ENCODE measurements at places on chromosomes 4 and X.

DNA sequence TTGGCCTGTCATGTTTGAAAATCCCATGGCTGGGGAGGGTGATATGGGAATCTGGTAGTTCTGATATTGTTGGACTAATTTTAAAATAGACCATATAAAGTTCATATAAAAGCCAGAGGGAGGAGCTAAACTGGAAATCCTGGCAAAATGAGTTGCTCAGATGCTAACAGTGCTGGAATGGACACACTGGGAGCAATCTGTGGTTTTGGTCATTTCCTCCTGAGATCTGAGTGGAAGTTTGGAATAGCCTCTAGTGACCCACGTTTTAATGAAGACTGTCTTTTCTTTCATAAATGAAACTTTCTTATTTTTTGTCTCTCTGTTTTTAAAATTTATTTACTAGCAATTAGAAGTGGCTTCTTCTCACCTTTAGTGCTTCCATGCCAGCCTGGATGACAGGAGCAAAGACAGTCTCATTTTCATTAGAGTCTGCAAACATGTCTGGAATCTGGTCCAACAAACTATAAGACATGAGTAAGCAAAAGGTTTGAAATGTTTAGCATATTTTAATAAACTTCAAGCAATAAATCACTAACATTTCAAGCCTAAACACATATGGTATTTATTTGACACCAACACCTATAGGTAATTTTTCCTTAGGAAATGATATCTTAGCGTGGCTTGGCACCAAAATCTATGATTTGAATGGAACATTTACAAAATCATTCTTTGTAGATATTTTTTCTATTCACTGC is 66.6 kb downstream of the METTL14 start:
- no peak for DNase-seq

DNA sequence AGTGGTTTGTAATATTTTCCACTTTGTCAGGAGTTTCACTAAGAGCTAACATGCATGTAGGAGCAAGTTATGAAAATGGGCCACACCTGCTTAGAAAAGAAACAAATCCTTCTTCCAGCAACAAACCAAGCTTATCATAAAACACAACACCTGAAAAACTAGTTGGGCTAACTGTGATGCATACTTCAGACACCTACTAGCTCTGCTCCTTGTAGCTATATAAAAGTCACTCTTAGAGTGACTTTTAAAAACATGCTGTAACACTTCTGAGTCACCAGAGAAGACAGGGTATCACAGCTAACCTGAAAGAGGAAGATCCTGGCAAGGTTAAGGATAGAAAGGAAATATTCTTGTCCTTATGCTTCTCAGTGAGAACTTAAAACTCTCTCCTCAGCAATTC is 3.6 kb upstream of the SLAIN2 start:
- DNase-seq = no peak

DNA sequence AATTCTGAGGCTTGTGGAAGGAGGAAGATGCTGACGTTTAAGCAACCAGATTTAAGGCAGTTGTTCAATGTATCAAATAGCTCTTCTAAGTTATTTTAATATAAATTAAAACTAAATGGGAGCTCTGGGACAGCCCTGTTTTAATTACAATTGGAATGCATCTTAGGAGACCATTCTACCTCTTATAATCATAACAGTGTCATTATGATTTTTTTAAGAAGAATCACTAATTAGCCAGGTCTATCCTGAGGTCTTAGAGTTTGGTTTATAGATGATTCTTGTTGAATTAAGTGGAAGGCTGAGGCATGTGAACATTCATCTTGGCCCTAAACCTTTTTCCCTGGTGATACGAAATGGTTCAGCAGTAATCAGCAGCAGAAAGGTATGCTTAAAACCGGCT is 113.4 kb downstream of the CEP135 start:
- no peak for DNase-seq

- DNase-seq = no peak
Measured at GRCh38 chr4:62901101-62901500, 1508.1 kb downstream of the TECRL start.

- no peak for DNase-seq
Measured at GRCh38 chr4:112910109-112910736, 139.2 kb upstream of the ANK2 start.

- no peak for DNase-seq
Measured at GRCh38 chrX:97311066-97311778, 427.5 kb downstream of the RPA4 start.

GRCh38 chrX:72028701-72029470 is 102.8 kb downstream of the RTL5 start:
- no peak for DNase-seq

DNA sequence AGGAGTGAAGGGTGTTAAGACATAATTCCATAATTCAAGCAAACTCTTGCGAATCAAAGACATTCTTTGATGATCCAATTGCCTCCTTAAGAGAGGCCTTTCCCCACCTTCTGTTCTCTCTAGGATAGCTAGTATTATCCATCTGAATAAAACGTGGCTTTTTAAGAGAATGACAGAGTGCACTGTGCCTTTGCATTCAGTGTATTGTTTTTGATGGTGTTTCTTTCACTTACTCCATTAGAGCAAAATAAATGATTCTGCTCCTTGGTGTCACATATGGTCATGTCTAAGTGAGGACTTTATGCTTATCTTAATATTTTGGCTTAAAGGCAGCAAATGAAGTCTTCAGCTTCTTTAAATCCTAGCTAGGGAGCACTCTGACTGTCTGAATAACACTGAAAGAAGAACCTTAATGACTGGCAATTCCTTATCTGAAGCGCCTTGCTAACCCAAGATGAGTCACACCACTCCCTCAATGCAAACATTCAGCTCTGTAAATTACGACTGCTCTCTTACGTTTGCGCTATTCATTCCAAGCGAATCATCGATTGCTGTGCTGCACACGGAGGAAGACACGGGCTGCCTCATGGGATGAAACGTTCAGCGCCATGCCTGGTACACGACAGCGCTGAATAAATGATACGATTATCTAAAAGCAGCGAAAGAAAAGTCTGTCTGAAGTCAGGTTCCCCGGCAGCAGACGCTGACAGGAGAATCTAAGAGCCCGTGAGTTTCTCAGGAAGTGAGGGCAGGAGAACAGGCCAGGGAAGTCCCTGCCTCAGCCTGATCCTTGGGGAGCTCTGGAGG is 35.1 kb upstream of the GEMIN8 start:
- DNase-seq = no peak

GRCh38 chr4:102449751-102450352 is 51.3 kb upstream of the NFKB1 start:
- peak; percentile 58 for DNase-seq

DNA sequence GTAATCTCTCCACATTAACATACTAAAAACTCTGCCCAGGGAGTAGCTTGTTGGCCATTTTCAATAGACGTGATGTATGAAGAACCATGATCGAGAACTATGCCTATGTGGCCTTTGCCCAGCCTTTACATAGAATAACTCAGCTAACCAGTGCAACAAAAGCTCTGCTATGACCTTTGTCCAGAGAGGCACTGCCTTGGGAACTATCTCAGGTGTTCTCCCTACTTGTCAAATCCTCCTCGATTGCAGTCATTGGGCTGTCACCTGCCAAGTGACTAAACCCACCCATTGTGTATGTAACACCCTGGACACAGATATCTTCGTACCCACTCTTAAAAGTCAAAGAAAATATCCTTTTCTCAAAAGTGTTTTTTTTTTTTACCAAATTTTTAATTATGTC is 610.3 kb upstream of the GALNTL6 start:
- no peak for DNase-seq

GRCh38 chr4:107098401-107098800 is 62.3 kb upstream of the DKK2 start:
- DNase-seq = no peak

- DNase-seq = no peak
Measured at GRCh38 chrX:40050532-40050931, 47.2 kb downstream of the BCOR start.

DNA sequence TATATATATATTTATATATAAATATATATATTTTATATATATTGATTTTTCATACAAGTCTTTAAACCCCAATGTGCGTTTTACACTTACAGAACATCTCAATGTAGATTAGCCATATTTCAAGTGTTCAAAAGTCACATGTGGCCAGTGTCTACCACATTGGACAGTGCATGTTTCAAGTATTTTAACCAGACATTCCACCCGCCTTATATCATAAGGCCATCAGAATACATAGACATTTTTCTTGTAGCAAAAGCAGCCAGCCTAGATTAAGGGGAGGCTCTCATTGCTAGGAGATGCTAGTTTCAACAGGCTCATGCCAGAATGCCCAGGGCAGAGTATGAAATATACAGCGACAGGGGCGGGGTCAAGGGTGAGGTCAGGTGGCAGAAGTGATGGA is 202.0 kb downstream of the NR3C2 start:
- no peak for DNase-seq

DNA sequence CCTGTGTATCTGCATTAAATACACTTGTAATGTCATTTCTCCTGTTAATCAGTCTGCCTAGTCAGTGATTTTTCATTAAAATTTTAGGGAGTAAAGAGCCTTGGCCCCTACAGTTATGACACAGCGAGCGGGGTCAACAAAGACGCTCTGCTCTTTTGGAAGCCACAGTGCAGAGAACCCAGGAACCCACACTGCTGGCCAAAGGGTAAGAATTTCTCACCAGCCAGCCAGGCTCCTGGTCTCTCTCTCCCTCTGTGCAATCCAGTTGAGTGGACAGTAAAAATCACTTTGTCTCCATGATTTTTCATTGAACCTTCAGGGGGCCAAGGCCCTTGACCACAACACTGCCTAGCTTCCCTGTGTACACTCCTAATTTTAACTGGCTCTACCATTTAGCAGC is 52.8 kb downstream of the NLGN4X start:
- no peak for DNase-seq

- DNase-seq = no peak
Measured at GRCh38 chr4:74583757-74584156, 138.8 kb downstream of the AREG start.

GRCh38 chr4:82588771-82589270 is 27.0 kb upstream of the TMEM150C start:
- DNase-seq = no peak

- no peak for DNase-seq
Measured at GRCh38 chrX:116749943-116750342, 287.2 kb upstream of the CT83 start.

DNA sequence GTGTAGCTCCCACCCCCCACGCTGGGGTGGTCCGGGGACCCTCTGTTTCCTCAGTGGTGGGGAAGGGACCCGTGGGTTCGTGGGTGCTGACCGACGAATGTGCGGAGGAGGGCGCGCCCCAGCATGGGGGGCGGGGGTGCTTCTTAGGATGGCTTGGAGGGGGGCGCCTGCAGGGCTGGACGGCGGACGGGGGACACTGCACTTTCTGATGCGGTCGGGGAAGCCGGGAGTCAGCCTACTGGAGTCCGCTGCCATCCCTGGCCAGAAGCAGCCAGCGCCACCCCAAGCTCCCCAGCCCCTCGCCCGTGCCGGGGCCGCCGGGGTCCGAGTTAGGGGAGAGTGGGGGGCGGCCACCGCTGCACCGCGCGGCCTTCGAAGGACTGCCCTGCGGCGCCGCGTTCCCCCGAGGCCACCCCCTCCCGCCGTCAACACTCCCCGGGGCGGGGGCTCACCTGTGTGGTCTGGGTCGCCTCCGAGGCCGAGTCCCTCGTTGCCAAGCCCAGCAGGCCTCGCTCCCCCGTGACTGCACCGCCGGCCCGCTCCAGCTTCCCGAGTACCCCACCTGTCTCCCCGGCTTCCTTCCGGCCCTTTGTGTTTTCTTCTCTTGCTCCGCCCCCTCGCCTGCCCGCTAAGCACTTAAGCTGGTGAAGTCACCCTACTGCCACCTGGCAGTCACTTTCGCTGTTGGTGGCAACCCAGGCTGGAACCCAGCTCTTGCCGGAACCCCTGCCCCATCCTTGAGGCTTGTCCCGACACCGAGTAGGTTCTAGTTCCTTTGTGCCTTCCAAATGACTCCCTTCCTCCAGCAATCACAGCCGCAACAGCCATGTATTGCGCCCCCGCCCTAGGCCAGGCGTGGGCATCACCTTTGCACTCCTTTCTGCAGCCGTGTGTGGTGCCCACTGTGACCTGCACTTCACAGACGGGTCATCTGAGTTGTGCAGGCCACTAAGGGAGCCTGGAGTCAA is at the start of gene OCIAD2:
OCIAD2 (minus strand) TSS at position 569 of the 968 bp plus-strand sequence. CDS start 2,225 bp downstream, outside the sequence.
- peak; percentile 87 for DNase-seq

DNA sequence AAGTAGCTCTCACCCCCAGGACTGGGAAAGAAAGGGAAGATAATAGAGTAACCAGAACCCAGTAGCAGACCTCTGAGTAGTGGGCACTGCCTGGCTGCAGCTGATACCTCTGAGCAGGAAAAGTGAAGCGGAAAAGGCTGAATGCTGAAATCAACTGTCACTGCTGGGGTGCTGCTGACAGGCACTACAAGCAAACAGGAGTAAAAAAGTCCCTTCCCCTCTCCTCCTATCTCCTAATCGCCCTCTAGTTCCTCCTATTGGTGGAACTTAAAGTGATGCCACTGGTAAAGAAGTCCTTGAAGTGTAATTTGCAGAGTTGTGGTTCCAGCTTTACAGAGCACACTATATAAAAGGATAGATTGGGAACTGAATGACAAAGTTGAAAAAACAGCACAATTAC is 32.8 kb upstream of the GLRB start:
- DNase-seq = no peak

DNA sequence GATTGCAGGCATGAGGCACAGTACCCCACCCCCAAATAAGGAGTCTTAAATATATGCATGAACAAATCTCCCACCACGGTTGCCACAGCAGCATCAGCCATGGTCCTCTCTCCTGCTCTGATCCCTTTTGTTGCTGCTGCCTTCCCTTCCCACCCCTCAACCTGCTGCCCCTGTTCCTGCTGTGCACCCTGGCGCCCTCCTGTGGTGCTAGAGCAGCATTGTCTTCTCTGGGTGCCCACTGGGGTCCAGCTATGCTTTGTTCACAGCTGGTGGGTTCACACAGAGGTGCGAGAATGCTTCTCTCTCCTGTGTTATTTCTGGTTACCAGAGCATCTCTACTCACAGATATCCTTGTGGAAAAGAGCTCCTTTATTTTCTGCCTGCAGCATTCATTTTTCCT is 116.2 kb downstream of the GATB start:
- no peak for DNase-seq

GRCh38 chr4:110458494-110459266 is 17.3 kb upstream of the ENPEP start:
- no peak for DNase-seq

GRCh38 chr4:11436084-11436483 is 7.4 kb upstream of the HS3ST1 start:
- no peak for DNase-seq

- DNase-seq = no peak
Measured at GRCh38 chr4:54548831-54549460, 108.8 kb upstream of the KIT start.

DNA sequence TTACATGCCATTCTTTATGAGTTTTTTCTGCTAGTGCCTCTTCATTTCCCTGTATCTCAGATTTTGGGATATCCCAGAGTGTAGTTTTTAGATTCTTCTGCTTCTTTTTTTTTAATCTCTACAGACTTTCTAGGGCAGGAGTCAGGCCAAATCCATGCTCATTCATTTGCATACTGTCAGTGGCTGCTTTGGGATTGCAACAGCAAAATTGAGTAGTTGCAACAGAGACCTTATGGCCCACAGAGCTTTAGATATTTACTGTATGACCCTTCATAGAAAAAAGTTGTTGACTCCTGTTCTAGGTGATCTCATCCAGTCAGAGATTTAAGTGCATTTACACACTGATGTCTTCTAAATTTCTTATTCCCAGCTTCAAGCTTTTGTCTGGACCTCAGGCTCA is 35.3 kb downstream of the ARFIP1 start:
- no peak for DNase-seq

- no peak for DNase-seq
Measured at GRCh38 chr4:151197247-151197646, 79.7 kb upstream of the PRSS48 start.
